ENCODE measurements at places on chromosomes 3 and 15.

DNA sequence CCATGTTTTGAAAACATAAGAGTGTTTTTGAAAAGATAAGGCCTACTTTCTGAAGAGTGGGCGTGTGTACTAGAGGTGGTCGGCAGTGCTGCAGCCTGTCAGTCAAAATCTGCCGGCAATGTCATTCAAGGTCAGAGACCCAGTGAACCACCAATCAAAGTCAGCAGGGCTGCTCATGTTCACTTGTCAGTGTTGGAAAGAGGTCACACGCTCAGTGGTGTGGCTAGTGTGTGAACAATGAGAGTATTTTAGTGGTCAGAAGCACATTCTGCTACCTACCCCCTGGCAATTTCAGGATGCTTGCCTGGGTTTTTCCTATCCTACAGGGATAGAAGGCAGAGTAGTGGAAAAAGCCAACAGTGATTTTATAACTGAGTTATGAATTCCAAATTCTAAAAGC lies 278.5 kb upstream of the ONECUT1 start:
- DNase-seq = no peak

DNA sequence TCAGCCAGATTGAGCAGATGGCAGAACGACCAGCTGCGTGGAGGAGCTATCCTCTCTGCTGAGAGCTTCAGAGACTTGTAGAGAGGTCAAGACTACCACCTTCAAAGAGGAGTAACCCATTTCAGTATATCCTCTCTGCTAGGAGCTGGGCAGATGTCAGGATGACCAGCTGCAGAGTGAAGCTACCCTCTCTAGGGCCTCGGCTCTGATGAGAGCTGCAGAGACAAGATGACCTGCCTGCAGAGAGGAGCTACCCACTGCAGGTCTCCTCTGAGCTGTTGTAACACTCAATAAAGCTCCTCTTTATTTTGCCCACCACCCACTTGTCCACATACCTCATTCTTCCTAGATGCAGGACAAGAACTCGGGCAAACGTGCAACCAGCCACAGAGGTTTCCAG lies 1522.7 kb downstream of the OTOL1 start:
- DNase-seq = no peak

- no peak for DNase-seq
These were observed 53.7 kb downstream of the CD47 start for GRCh38 chr3:108036984-108037741.

DNA sequence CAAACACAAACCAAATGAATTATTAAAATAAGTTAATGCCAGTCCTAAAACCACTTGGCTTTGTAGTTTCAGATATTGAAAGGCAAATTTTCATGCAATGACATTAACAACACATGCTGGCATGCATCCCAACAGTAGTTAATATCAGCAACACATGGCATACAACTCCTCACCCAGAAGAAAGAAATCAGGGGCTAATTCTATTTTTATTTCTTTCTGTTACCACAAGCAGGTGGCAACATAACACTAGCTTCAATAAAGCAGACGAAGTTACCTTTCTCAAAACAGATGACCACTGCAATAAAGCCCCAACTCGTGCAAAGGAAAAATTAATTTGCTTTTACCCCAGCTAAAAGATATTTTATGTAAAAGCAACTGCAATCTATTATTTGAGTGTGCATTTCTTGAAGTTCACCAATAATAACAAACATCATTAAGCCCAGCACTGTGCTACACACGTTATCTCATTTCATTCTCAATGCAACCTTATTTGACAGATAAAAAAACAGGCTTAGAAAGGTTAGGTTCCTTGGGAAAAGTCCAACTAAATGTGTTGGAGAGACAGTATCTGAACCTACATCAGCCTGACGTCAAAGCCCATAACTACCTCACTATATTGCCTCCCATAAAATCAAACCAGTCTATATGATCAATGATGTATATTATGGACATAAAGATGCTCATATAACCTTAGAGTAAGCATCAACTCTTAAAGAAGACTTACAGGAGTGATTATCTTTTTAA lies 2.8 kb downstream of the TOP2B start:
- peak; percentile 20 for DNase-seq

DNA sequence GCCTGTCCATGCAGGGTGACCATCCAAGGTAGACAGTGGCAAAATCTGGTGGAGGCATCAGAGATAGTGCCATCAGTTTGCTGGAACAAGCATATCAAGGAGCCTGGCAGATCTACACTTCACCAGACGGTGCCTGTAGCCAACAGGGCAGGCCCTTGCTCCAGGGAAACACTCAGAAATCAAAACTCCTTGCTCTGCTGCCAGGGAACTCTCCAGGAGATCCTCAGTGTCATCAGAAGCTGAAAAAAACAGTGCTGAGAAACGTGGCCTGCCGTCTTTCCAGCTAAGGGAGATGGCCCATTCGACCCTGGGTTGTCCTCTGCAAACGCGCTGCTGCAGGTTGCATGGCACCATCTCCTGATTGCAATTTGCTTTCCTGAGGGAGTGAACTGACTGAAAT lies 30.5 kb upstream of the ATP13A3 start:
- no peak for DNase-seq

DNA sequence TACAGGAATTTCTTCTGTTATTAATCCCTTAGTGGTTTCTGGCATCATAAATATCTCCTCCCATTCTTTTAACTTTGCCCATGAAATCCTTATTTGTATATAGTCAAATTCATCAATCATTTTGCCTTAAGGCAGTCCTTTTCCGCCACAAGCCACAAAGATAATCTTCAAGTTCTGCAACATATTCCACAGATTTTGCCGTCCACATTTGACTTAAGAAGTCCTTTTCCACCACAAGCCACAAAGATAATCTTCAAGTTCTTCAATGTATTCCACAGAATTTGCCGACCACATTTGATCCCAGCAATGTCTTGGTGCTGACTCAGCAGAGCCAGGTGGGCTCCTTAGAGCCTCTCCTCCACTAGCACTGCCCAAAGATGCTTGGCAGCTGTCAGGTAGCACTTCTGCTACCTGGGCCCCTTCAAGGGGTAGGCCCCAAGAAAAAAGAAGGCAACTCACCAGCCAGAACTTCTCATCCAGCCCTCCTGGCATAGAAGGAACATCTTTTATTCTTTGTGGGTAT lies 35.0 kb downstream of the SEC22C start:
- no peak for DNase-seq

GRCh38 chr3:105904678-105905284 lies 36.0 kb upstream of the CBLB start:
- DNase-seq = no peak

- DNase-seq = no peak
These were observed 106.0 kb upstream of the LRIG1 start for GRCh38 chr3:66606868-66607267.

DNA sequence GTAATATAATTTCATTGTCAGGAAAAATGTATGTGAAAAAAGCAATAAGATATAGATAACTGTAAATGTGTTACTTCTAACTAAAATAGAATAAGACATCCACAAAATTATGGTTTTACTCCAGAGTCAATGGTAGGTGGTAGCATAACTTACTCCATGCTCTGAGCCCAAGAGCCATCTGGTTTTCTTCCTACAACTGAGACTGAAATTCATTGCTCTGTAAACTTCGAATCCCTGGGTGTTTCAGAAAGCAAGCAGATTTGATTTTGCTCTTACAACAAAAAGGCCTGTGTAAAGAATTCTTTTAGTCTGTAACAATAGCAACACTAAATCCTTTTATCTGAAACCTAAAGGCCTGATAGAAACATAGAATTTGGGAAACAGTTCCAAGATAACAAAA lies 805.9 kb downstream of the AGBL1 start:
- no peak for DNase-seq

DNA sequence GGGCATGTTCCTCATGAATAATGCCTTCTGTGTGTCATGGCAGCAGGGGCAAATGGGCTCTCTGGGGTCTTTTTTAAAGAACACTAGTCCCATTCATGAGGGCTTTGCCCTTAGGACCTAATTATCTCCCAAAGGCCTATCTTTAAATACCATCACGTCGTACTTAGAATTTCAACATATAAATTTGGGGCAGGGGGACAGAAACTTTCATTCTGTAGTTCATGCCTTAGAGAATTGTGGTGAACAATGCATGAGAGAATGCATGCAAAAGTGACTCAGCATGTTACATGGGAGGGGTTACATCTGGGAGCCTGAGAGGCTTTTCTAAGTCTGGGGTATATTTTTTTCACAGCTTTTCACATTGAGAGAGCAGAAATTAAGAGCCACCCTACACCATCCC lies 208.5 kb upstream of the ROPN1 start:
- DNase-seq = no peak

GRCh38 chr3:49296781-49297411 lies 19.9 kb upstream of the C3orf62 start:
- DNase-seq = no peak

DNA sequence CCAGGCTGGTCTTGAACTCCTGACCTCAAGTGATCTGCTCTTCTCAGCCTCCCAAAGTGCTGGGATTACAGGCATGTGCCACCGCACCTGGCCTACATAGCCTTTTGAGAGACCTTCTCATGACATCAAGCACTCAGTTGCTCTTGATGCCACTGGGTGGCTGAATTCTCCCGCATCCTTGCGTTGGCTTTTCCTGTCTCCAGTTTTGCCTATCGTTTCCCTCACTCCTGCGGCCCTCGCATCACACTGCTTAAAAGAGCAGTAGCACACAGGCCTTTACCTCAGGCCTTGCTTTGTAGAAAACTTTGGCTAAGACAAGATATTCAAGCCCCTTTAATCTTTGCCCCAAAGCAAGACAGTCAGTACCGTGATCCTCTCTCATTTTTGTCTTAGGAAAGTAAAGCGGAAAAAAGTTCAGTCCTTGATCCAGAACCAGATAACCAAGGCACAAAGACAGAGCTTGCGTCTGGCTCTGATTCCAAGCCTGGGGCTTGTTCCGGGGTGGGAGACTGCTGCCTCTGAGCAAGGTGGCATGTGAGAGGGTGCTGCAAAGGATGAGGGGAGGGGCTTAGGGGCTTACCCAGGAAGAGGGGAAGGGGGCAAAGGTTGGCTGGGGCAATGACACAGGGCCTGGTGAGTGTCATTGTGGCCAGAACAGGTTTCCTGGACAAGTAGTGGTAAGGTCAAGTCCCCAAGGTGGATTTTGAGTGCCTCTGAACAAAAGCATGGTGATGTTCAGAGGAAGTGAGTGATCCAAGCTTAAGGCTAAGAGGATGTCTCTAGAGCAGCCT lies 175.0 kb upstream of the TLE3 start:
- no peak for DNase-seq

- DNase-seq = peak; percentile 14
These were observed 36.0 kb downstream of the TM2D3 start for GRCh38 chr15:101615986-101616848.

- no peak for DNase-seq
These were observed 1101.4 kb downstream of the ROBO1 start for GRCh38 chr3:78666470-78666800.

DNA sequence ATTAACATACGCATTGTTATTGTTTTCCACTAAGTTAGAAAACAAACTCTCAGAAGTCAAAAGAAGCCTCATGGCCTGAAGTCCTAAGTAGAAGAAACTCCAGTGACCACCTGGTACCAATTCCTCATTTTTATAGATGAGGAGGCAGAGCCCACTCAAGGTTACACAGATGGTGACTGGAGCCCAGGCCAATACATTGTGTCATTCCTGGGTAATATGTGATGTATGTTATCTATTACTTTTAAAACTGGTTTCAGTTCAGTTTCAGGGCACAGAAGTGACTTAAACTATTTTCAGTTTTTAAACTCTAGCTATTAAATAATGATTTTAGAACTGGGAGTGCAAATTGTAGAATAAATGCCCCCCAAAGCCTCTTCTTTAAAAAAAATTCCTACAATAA lies 66.7 kb upstream of the STXBP5L start:
- DNase-seq = no peak

GRCh38 chr15:48371961-48372360 lies 40.7 kb downstream of the DUT start:
- DNase-seq = no peak

DNA sequence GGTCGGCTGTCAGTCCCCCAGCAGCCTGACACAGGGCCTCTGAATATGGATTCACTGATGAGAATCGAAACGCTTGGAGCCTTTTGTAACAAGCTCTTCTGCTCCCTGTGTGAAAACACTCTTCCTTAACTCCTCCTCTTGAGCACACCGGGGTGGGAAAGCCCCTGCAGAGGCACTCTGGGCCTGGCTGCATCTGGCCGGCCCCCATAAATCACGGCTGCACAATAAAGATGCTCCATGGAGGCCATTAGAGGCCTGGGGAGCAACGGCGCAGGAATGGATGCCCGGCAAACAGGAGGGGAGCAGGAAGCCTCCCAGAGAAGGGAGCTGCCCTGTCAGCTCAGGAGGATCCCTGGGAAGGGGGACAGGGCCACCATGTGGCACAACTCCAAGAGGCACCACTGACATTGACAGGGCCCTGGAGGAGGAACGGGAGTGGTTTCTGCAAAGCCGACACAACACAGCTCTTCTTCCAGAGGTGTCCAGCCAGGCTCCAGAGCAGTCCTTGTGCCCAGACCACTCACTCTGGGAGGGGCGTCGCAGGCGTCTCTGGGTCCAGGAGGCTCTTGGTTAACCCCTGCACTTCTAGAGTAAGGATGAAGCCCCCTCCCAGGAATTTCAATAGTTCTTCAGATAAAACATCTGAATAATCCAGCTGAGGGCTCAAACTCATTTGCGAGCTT lies 509.3 kb upstream of the PPP2R3A start:
- no peak for DNase-seq

GRCh38 chr3:53646723-53647122 lies 152.3 kb downstream of the CACNA1D start:
- no peak for DNase-seq

GRCh38 chr15:91496754-91497691 lies 356.5 kb upstream of the SLCO3A1 start:
- DNase-seq = no peak

DNA sequence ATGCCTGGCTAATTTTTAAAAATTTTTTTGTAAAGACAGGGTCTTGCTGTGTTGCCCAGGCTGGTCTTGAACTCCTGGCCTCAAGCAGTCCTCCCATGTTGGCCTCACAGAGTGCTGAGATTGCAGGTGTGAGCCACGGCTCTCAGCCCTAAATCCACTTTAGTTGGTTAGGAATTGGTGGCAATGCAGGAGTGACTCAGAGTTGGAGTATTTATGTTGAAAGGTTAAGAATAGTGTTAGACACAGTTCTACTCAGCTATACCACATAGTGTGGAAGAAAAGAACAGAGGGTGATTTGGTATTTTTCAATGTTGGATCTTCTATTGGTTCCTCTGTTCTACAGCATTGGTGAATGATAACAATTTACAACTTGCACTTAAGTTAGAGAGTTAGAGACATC lies 7.6 kb downstream of the ZNF639 start:
- DNase-seq = no peak

DNA sequence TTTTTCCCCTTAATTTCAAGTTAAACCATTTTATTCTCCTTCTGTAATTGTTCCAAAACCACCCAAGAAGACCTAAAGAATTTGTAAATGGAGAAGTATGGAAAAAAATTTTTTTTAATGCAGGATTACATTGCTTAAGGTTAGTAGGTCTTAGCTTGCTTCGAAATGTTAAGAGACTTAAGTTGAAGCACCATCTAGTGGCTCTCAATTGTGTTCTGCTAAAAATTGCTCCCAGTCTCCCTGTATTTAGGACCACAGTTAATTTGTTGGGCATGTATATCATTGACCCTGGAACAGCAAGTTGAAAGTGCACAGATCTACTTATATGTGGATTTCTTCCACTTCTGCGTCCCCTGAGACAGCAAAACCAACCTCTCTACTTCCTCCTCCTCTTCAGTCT lies 32.4 kb downstream of the CD200R1L start:
- DNase-seq = no peak

- no peak for DNase-seq
These were observed 321.8 kb downstream of the FEZF2 start for GRCh38 chr3:62051506-62051905.
